ENCODE measurements at places on chromosomes 2 and 18. TPM values are rescaled to one million over a fixed set of nuclear protein-coding genes. Genes with fewer than 3 reads are reported as not detected.

GRCh38 chr18:3814816-3815215, 364.8 kb downstream of the TGIF1 start:
- no peak overlapping the region for H3K27ac ChIP-seq
- H3K4me1 ChIP-seq: peaks cover 14% of the 10 kb centered on the region
- peaks cover 3% of the 10 kb centered on the region for H3K36me3 ChIP-seq
- H3K27me3 ChIP-seq: no peaks in the 10 kb centered on the region
- no peak for DNase-seq

DNA sequence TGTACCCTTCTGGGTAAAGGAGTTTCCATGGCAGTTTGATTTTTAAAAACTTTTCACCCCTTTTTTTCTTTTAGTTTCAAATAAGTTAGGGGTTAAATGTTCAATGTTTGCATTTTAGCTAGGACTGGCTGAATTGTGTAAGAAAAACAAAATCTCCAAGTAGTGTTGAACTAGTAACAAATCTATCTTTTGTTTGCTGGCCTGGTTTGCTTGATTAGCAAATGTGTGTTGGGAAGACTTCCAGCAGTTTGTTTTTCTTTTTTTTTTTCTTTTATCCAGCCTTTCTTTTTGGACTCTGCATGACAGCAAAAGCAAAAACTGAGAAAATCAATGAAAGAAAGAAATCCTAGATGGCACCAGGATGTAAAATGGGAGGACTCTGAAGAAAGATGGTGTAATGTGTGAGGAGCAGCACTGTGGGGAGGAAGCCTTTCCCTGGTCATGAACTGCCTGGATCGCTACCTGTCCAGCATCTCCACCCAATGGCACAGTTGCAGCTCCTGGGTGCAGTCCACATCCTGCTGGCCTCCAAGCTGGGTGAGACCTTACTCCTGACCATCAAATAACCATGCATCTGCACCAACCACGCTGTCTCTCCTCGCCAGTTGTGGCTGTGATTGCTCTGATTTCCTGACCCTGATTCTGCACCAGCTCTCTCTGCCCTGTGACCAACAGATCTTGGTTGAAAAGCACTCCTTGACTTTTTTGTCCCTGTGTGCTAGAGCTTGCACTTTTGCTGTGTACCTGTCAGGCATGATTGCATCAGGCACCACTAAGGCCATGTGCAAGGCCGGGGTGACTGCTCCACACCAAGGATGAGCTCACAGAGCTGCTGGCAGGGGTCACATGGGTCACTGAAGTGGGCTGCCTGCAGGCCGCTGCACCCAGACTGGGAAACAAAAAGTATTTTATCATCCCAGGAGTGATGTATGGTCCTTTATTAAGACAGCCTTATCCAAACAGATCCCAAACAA, 71.2 kb upstream of the ZNF236 start:
- no peaks in the 10 kb centered on the region for H3K4me1 ChIP-seq
- H3K27me3 ChIP-seq: no peaks in the 10 kb centered on the region
- no peak overlapping the region for H3K4me3 ChIP-seq
- no peak overlapping the region for H3K27ac ChIP-seq
- H3K36me3 ChIP-seq: peaks cover 19% of the 10 kb centered on the region

DNA sequence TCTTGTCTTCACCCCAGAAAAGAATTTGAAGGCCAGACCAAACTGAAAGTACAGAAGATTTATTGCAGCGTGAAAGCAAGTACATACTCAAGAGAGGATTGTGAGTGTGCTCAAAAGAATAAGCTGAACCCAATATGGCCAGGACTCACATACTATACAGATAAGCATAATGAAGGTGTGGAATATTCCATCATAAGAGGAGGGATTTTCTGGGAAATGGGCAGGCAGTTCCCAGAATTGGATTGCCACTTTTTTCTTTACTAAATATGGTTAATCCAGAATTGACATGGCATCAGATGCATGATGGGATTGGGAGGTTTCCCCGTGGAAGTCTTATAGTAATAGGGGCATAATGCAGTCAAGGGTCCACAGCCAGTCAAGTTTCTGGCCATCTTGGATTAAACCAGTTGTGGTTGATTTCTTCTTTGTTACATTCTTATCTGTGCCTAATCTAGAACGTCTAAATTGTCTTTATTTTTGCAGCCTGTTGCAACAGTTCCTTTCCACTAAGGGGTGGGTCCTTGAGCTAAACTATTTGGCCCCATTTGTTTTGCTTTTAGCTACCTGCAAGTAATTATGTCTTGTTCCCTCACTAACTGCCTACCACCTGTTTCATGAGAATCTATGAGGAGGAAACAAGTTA, 9.0 kb downstream of the SP140L start:
- no peak for DNase-seq
- H3K4me1 ChIP-seq: no peaks in the 10 kb centered on the region
- H3K4me3 ChIP-seq: no peak overlapping the region

GRCh38 chr18:28039078-28039477, 137.9 kb downstream of the CDH2 start:
- peaks cover 86% of the 10 kb centered on the region for H3K4me1 ChIP-seq
- H3K27me3 ChIP-seq: no peaks in the 10 kb centered on the region
- no peak overlapping the region for H3K4me3 ChIP-seq
- H3K27ac ChIP-seq: no peak overlapping the region
- no peak for DNase-seq

- no peaks in the 10 kb centered on the region for H3K27me3 ChIP-seq
- no peak overlapping the region for H3K4me3 ChIP-seq
- no peaks in the 10 kb centered on the region for H3K4me1 ChIP-seq
Measured at GRCh38 chr2:180715044-180715443, 265.4 kb upstream of the UBE2E3 start.

DNA sequence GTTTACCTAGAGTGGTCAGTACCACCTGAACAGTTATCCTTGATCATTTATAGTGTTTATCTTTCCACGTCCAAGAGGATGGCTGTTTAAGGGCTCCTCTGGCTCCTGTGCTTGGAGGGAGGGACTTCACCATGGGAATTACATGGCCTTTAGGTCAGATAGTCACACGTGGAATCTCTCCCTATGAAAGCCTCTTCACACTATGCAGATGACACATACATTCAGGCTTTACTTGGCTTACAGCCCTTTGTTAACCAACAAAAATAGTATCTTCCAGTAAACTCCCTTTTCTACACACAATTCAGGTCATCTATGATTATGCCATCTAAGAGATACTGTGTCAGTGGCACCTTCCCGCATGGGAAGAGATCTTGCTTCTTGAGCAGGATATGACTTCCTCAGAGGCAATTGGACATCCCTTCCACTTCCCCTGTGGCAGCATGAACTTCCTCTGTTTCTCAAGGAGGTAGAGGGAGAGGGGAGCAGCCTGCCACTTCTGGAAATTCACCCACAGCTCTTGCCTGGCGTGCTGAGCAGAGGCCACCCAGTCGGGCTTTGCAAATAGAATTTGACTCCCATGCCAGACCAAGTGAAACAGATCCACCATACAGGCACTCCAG, 53.5 kb downstream of the COLEC12 start:
- H3K4me3 ChIP-seq: no peak overlapping the region
- H3K27me3 ChIP-seq: no peaks in the 10 kb centered on the region
- no peak for DNase-seq

GRCh38 chr2:218394298-218395089, 5.2 kb upstream of the CTDSP1 start:
- no peak overlapping the region for H3K4me3 ChIP-seq
- H3K27ac ChIP-seq: no peak overlapping the region
- peaks cover 23% of the 10 kb centered on the region for H3K4me1 ChIP-seq

GMCL1 gene
- total RNA-seq: 21.6 TPM

OSR1 gene
- 0.45 TPM for total RNA-seq

CAVIN2 gene
- not detected for total RNA-seq

PDE1A gene
- total RNA-seq: 27.4 TPM
